HepG2 (cell line): ENCODE measurements at places on chromosomes 11 and 22.

- DNase-seq: no peak
These were observed 4.1 kb downstream of the RELT start for GRCh38 chr11:73380331-73380730.

DNA sequence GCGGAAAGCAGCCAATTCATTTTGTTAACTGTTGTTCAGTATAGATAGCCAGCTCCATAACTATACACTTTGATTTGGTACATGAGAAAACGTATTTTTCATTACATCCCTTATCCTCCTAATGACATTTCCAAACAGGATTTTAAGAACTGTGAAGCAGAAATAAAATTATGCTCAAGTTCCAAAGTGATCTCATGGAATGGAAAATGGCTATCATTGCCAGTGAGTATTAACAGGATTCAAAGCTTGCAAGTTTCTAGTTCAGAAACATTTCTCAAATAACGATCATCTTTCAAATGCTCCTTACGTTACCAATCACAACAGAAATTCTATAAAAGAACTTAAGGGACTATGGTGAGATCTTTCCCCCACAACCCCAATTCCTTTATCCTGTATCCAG, 53.7 kb downstream of the CADM1 start:
- DNase-seq: no peak

- DNase-seq: no peak
These were observed 276.9 kb downstream of the KIRREL3 start for GRCh38 chr11:126723665-126724045.

DNA sequence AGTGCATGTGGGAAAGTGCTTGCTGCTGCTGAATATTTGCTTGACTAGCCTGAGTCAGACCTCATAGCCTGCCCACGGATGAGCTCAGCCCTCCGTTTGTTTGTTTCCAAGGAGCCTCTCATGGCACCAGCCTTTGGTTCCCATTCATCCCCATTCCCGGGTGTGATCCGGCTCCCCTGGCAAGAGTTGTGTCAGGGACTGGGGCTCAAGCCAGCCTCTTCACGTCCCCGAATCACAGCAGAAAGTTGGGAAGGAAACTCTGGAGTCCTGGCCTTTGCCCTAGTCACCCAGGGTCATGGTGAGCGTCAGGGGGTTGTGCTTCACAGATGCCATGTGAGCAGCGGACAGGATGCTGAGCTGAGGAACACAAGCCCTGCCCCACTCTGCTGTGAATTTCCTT, 13.8 kb downstream of the SEC14L3 start:
- DNase-seq: no peak

- no peak for DNase-seq
These were observed 39.6 kb downstream of the BUD13 start for GRCh38 chr11:116733043-116733755.

GRCh38 chr11:115581871-115582639, 77.8 kb upstream of the CADM1 start:
- no peak for DNase-seq

GRCh38 chr11:134293119-134294113, 17.2 kb downstream of the GLB1L3 start:
- DNase-seq: no peak

- peak; percentile 0 for DNase-seq
These were observed 4.3 kb upstream of the DGCR6L start for GRCh38 chr22:20324139-20324516.

DNA sequence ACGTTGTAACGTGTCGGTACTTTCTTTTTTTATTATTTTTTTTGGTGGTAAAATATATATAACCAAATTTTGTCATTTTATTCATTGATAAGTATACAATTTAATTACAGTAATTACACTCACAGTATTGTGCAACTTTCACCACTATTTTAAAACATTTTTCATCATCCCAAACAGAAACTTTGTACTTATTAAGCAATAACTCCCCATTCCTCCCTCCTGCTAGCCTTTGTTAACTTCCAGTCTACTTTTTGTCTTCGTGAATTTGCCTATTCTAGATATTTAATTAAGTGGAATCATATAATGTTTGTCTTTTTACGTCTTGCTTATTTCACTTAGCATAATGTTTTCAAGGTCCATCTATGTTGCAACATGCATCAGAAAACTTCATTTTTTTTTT, 58.5 kb downstream of the STIM1 start:
- peak; percentile 18 for DNase-seq
